ENCODE measurements at places on chromosomes 4 and X.
A peak's percentile ranks its signal among the peaks of the same experiment; 100 is the strongest.

GRCh38 chr4:108395786-108396185 lies 224.6 kb upstream of the RPL34 start:
- no peak for ATAC-seq

DNA sequence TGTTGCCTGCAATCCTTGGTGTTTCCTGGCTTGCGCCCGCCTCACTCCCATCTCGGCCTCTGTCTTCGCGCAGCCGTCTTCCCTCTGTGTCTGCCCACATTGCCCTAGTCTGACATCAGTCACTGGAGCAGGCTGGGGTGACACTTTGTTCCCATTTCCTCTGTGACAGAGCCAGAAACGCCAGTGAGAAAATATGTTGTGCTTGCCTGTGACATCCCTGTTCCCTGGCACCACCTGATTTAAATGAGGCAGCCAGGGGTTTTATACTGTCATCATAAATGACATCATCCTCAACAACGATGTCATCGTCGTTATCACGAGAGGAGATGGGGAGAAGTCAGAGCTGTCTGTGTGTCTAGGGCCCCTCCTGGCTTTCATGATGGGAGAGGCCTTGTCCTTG lies 29.1 kb downstream of the ZNF185 start:
- ATAC-seq, result no peak

DNA sequence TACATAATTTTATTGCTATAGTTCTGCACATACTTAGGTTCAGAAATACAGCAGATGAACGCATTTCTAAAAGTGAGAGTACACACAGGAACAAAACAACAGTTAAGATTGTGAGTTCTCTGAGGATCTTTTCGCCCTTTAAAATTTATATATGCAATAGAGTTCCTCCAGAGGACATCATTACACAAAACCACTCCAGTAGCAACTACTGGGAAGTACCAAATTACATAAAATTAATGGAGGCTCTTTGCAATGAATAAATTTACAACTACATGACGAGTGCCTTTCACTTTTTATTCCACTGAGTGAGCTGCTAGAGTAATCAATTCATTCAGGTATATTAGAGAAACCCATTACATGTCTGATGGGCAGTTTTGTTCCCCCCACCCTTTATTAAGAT lies 107.2 kb downstream of the PPP3CA start:
- ATAC-seq, result no peak

GRCh38 chr4:8835521-8836365 lies 35.9 kb downstream of the HMX1 start:
- no peak for ATAC-seq

DNA sequence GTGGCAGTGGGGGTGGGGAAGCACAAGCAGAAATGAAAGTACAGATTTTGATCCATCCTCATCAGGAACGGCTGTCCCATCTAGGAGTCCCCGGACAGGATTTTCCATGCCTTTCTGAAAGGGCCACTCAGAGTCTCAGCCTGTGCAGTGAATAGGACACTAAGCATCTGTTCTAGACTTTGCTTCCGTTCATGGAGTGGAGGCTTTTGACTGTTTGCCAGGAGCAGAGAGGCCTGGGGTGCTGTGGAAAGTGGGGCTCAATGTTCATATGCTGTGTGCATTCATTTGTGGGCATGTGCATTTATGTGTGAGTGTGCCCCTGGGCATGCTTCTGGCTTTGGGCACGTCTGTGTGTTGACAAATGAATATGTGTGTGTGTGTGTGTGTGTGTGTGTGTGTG lies 25.6 kb upstream of the MAMLD1 start:
- no peak for ATAC-seq

- ATAC-seq, result no peak
Measured at GRCh38 chr4:8737601-8738279, 133.9 kb downstream of the HMX1 start.

GRCh38 chr4:98996056-98996764 lies 689 bp downstream of the METAP1 start:
- ATAC-seq, result peak; percentile 4

- ATAC-seq, result no peak
Measured at GRCh38 chr4:152996111-152996571, 60.0 kb downstream of the FHDC1 start.

DNA sequence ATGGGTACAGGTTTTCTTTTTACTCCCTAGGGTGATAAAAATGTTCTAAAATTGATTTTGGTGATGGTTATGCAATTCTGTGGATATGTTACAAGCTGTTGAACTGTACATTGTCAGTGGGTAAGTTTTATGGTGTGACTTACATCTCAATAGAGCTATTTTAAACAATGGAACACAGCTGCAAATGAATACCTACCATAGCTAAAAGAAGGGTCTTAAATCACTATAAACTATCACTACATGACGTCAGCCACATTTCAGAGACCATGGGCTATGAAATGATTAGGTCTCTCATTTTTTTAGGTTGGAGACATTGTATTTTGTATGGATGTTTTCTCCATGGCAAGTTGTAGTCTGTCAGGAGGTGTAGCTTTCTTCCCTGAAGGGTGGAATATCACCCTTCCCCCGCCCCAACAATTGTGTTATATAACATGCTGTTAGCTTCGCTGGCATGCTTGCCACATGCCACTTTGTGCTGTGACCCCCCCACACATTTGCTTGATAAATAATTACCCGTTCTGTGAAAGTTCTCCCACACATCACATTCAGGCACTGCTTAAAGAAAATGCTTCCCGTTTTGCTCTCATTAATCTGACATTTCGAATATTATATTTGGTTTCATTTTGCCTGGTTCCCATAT lies 159.7 kb downstream of the ARHGAP10 start:
- no peak for ATAC-seq

DNA sequence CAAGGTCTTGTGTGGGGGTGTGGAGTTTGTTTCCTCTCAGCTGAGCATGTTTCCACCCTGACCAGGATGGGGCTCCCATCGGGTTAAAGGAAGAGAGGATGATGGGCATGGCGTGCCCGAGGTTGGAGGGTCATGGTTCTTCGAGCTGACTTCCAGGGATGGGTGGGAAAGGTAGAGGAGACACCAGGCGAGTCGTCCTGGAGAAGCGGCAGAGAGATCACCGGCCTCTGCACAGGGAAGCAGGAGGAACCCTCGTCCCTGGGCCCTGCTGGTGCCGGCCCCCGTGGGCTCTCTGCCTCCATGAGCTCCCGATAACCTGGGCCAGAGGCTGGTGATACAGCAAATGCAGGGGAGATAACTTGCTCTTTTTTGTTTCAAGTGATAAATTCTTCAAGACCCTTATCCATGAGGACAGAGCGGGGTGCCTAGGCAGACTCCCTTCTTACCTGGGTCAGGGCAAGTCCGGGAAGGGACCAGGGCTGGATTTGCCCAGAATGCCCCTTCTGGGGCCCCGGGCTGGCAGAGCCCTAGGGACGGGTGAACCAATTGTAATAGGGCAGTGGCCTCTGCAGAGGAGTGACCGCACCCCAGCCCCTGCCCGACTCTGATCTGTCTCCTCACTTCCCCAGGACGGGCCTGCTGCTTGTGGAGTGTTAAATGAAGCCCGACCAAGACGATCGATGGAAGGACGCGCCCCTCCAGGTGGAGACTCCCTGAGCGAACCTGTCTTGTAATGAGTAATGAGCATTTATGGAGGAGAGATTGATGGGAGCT lies 63.0 kb downstream of the CPZ start:
- ATAC-seq, result no peak

DNA sequence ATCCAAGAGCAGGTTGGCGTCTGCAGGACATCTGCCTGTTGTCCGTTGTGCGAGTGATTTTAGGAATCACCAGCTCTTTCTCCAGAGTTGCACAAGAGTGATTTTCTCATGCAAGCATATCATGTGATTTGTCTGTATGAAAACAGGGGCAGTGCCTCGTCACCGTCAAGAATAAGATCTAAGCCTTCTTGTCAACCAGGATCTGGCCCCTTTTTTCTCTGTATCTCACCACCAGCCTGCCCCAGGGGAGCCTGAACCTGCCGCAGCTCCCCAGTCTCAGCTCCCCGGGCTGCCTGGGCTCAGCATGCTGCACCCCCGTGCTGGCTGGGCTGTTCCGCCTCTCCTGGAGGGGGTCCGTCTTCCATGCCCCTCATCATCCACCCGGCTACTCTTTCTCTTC lies 90.5 kb downstream of the STOX2 start:
- no peak for ATAC-seq

DNA sequence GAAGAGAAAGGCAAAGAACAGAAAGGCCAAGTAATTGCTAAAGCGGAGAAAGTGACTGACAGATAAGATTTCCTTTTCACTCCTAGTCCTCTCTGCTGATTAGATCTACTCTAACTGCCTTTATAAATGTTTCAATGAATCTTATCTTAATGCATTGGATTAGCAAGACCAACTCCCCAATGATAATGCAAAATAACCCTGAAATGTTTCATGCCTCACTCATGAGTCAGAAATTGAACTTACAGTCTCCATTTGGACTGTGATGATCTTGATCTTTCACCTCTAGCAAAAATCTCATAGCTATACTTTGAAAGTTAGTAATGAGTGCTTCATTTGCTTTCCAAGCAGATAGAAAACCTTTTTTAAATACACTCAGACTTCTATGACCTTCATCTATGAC lies 26.5 kb downstream of the SLC10A7 start:
- peak; percentile 44 for ATAC-seq

- peak; percentile 95 for ATAC-seq
Measured at GRCh38 chr4:140266958-140267568, 106.4 kb upstream of the SCOC start.

DNA sequence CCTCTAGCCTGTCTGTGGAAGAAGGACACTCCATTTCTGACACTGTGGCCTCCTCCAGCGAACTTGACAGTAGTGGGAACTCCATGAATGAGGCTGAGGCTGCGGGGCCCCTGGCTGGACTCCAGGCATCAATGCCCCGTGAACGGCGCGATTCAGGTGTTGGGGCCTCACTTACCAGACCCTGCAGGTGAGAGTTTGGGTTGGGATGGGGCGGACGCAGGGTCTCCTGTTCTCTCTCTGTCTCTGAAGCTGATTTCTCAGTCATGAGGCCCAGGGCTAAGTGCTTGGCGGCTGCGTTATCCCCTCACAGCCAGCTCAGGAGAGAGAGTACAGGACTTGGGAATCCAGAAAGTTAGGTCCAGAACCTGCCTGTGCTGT lies 71.0 kb downstream of the STARD8 start:
- no peak for ATAC-seq

- ATAC-seq, result no peak
Measured at GRCh38 chr4:133150486-133151340, 1.6 kb downstream of the PCDH10 start.

GRCh38 chrX:153927672-153927921 lies 1.5 kb upstream of the ARHGAP4 start:
- ATAC-seq, result no peak

- no peak for ATAC-seq
Measured at GRCh38 chr4:85681221-85681657, 206.3 kb downstream of the ARHGAP24 start.

DNA sequence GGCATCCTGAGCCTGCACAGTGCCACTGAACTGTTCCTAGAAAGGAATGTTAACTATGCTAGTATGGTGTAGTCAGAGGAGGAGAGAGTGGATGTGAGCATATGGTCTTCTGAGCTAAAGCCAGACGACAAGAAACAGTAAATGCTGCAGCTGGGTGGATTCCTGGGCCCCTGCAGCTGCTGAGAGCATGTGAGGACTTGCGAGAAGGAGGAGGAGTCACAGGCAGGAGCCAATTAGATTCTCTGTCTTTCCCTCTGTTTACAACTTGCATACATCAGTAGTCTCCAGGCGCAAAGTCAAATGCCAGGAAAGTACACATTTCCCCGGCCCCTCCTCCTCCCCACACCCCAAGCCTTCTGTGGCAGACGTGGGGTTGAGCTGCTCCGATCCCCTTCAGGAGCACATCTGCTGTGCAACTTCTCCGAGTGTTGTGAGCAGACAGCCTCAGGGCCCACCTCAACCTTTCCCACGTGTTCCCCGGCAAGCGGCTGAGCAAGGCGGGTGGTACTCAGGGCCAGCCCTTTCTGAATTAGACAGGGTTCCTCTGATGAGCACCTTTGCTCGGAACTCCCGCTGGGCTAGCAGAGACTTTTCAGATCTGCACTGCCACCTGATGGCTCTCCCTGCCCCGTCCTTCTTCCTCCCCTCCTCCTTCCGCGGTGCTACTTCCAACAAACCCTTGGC lies 108.7 kb upstream of the ATP6AP2 start:
- ATAC-seq, result peak; percentile 50

GRCh38 chr4:186554539-186554913 lies 841 bp downstream of the MTNR1A start:
- peak; percentile 73 for ATAC-seq

DNA sequence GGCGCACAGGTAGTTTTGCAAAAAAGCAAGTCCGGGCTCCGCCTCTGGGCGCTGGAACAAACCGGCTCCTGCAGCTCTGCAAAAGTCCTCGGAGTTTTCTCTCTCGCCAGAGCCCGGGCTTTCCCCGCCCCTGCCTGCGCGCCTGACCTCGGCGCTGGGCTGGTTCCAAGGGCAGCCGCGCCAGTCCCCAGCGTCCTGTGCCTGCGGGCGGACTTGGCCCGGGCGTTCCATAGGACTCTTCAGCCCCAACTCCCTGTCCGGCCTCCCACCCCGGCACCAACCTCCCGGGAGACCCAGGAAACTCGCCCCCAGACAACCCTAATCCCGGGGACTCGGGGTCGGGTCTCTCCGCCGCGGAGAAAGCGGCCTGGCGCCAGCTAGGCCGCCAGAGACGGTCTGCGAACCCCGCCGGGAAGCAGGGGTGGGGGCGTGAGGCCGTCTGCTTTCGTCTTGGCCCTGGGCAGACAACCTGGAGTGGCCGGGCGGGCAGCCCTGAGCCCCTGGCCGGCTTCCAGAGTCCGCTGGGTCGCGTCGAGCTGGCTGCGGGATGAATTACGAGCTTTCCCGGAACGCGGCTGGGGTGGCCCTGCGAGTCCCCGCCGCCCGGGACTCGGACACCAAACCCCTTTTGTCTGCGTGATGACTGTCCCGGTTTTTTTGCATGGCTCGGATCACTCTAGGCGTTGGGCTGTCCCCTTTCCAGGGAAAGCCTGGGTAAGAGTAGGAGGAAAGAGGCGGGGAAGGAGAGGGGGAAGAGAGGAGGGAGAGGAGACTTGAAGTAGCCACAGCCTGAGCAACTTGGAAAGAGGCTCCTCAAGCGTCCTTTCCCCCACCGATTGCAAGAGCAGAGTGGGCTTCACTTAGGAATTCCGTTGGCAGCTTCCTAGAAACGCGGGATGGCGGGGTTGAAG lies 916 bp downstream of the MXRA5 start:
- ATAC-seq, result peak; percentile 77

DNA sequence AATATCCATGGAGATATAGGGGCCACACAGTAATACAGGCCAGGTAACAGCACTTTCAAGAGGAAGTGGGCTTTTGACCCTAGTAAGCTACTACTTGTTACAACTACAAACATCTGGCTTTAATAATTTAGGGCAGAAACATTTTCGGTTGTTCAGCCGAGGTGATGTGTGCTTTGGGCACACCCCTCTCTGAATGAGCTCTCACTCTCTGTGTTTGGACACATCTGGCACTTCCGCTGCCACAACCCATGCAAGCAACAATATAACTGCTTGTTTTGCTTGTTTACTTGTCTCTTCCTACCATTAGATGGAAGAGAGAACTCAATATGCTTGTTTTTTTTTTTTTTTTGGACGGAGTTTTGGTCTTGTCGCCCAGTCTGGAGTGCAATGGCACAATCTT lies 277.2 kb downstream of the HS3ST1 start:
- no peak for ATAC-seq

GRCh38 chr4:97134456-97134855 lies 1008.8 kb downstream of the STPG2 start:
- no peak for ATAC-seq

- ATAC-seq, result peak; percentile 81
Measured at GRCh38 chr4:14196131-14196530, 568.6 kb upstream of the BOD1L1 start.

Data from SK-N-SH treated with all-trans-retinoic acid at 6 μM for 48 hours (cell line).